ENCODE measurements at places on chromosomes 2 and 18.
A peak's percentile ranks its signal among the peaks of the same experiment; 100 is the strongest.

DNA sequence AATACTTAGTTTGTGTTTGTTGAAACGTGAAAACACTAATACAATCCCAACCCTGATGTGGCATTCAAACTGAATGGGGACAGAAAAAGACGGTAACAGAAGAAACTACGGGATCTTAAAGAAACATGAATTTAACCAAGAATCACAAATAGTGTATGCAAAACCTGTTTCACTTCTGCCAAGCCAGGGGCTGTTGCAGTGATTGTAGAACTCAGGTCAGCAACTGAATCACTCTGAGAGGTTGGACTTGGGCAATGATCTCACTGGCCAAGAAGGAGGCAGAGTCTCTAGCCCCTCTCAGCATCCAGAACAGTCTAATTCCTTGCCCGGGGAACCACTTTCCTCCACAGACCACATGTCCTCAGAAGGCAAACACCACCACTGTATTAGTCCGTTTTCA, 54.9 kb upstream of the CRIM1 start:
- no peak overlapping the region for H3K27ac ChIP-seq
- H3K4me3 ChIP-seq = no peak overlapping the region
- H3K4me1 ChIP-seq = no peaks in the 10 kb centered on the region
- H3K27me3 ChIP-seq = no peaks in the 10 kb centered on the region
- no peaks in the 10 kb centered on the region for H3K36me3 ChIP-seq
- no peak for DNase-seq

- H3K4me3 ChIP-seq = no peak overlapping the region
- H3K27ac ChIP-seq = no peak overlapping the region
- H3K36me3 ChIP-seq = peaks cover 2% of the 10 kb centered on the region
- no peak for DNase-seq
Observed at GRCh38 chr18:24456549-24456948, 3.9 kb upstream of the HRH4 start.

DNA sequence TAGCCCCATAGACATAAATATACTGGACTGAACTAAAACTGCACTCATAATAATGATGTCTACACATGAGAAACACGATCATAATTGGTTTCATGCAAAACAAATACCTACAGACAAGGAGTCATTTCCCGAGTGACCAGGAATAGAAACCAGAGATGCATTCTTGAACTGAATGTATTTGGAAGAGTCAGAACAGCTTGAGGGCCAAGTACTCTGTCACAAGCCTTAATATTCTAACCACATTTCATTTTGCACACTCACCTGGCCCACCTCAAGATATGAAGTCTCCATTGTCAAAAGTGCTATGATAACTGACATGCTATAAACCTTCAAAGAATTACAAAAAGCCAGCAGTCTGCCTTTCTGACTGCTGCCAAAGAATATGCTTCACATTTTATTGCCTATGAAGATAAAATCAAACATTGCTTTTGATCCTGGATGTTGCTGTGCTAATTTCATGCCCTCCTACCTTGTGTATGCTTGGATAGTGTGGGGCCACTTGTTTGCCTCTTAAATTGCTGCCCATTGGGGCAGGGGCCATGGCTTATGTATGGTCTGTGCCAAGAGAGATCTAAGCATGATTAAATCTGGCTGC, 18.9 kb upstream of the ASAP2 start:
- H3K4me3 ChIP-seq = no peak overlapping the region
- no peaks in the 10 kb centered on the region for H3K27me3 ChIP-seq
- H3K4me1 ChIP-seq = no peaks in the 10 kb centered on the region
- DNase-seq = no peak
- no peak overlapping the region for H3K27ac ChIP-seq

- no peaks in the 10 kb centered on the region for H3K36me3 ChIP-seq
- H3K4me3 ChIP-seq = no peak overlapping the region
- DNase-seq = no peak
- H3K4me1 ChIP-seq = peaks cover 15% of the 10 kb centered on the region
- H3K27ac ChIP-seq = no peak overlapping the region
- H3K27me3 ChIP-seq = no peaks in the 10 kb centered on the region
Observed at GRCh38 chr2:24125956-24126355, 2.7 kb downstream of the FAM228B start.

DNA sequence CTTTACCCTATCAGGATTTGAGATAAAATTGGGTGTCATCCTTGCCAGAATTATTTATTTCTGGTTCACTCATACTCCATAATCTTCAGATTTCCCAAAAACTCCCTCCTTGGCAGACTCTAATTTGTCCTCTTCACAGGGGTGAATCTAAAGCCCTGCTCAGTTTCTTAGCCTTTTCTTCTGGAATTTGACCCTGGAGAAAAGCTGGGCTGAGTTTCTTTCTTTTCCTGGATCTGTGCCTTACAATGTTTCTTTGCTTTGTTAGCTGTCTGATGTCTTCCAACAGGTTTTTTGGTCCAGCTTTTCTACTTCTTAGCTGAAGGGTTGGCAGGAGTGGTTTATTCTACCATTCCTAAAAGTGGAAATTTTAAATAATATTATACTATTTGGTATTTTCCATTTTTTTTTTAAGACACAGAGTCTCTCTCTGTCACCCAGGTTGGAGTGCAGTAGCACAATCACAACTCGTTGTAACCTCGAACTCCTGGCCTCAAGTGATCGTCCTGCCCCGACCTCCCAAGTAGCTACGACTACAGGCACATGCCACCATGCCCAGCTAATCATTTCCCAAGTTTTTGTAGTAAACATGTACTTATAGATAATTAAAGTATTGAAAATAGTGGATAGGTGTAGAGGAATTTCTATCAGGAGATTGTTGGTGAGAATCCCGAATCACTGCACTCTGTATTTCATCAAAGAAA, 138.4 kb upstream of the TWIST2 start:
- H3K4me3 ChIP-seq = no peak overlapping the region
- H3K27ac ChIP-seq = no peak overlapping the region
- no peaks in the 10 kb centered on the region for H3K27me3 ChIP-seq

DNA sequence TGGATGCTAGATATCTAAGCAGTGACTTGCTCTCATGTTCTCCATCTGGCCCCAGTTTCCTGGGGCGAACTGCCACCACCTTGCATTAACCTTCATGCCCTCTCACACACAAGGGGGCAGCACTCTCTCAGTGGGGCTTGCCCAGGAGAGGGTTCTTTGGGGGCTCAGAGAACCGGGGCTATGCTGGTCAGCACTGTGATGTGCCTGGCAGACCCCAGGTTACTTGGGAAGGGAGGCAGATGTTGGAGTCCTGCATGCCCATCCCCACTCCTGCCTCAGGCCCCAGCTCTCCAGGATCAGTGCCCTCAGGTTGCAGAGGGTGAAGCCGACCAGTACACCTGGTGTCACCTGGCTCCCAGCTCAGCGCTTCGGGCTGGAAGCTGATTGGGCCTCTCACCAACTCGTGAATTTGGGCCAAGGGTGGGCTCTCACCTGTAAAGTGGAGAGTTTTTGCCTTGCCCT, 396.2 kb upstream of the HS6ST1 start:
- no peak overlapping the region for H3K27ac ChIP-seq
- no peaks in the 10 kb centered on the region for H3K27me3 ChIP-seq
- DNase-seq = no peak

- H3K27ac ChIP-seq = no peak overlapping the region
- peaks cover 6% of the 10 kb centered on the region for H3K27me3 ChIP-seq
- no peaks in the 10 kb centered on the region for H3K36me3 ChIP-seq
- H3K4me3 ChIP-seq = no peak overlapping the region
- no peaks in the 10 kb centered on the region for H3K4me1 ChIP-seq
Observed at GRCh38 chr18:79386547-79386946, 9.2 kb upstream of the NFATC1 start.

DNA sequence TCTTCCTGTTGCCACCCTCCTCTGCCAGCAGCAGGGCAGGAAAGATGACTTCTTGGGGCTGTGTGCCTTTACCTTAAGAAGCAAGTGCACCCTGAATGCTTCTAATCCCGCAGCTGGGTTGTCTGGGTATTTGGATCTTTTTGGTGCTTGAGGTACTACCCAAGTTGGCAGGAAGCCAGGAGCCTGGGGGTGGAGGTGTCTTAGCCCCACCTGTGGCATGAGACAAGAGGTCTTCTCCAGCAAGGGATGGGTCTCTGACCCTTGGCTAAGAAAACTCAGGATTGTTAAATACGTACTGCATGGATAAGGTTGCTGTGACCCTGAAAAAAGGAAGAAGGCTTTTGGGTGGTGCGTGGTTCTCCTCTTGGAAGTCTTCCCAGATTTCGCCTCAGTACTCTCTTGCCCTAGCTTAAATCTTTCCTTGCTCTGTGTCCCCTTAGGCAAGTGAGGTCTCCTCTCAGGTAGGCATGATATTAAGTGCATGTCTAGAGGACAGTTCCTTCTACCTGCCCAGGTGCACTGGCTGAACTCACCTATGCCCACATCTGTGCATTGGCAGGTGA, 4.3 kb downstream of the HPCAL1 start:
- no peak overlapping the region for H3K4me3 ChIP-seq
- no peaks in the 10 kb centered on the region for H3K27me3 ChIP-seq
- H3K27ac ChIP-seq = no peak overlapping the region

DNA sequence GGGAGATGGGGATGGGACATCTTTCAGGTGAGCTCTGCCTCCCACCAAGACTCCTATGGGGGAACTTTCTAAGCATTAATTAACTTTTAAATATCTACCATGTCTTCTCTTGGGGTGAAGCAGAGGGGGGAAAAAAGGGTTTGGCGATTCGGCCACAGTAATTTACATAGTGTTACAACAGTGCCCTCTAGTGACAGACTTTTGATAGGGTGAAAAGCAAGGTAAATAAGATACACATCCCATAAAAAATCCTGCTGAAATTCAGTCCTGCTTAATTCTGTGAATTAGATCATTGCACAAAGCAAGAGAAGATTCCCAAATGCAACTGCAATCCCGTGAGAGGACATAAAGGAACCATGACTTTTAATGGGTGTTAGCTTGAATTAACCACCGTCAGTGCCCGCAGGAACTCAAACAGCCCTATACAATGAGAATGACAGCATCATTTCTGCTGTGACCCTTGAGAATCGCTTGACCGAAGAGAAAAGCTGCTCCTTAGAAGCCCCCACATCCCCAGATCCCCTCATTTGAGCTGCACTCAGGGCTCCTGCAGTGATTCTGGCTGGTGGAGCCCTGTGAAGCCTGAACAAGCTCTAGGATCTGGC, 32.8 kb downstream of the FAM124B start:
- no peak for DNase-seq
- H3K4me1 ChIP-seq = no peaks in the 10 kb centered on the region
- H3K27me3 ChIP-seq = no peaks in the 10 kb centered on the region
- H3K27ac ChIP-seq = no peak overlapping the region

- H3K27ac ChIP-seq = no peak overlapping the region
- DNase-seq = no peak
- H3K4me1 ChIP-seq = no peaks in the 10 kb centered on the region
Observed at GRCh38 chr2:67219651-67220050, 177.5 kb upstream of the ETAA1 start.

DNA sequence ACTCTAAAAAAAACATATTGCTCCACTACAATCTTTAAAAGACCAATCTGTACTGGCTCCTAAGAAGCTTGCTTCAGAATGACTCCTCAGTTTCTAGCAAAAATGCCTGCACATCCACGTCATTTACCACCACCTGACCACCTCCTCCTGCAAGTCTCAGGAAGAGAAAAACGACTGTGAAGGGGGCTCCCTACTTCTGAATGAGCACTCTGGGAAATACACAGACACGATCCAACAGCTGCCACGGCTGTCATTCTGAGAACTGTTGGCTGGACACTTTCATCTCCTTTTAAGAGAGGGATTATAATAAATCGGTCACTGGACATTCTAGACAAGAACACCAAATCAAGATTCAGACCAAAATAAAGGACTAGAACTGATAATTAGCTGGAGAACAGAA, 21.5 kb downstream of the EPG5 start:
- no peak overlapping the region for H3K27ac ChIP-seq
- no peak for DNase-seq
- no peaks in the 10 kb centered on the region for H3K4me1 ChIP-seq
- no peaks in the 10 kb centered on the region for H3K27me3 ChIP-seq
- peaks cover 6% of the 10 kb centered on the region for H3K36me3 ChIP-seq
- no peak overlapping the region for H3K4me3 ChIP-seq

DNA sequence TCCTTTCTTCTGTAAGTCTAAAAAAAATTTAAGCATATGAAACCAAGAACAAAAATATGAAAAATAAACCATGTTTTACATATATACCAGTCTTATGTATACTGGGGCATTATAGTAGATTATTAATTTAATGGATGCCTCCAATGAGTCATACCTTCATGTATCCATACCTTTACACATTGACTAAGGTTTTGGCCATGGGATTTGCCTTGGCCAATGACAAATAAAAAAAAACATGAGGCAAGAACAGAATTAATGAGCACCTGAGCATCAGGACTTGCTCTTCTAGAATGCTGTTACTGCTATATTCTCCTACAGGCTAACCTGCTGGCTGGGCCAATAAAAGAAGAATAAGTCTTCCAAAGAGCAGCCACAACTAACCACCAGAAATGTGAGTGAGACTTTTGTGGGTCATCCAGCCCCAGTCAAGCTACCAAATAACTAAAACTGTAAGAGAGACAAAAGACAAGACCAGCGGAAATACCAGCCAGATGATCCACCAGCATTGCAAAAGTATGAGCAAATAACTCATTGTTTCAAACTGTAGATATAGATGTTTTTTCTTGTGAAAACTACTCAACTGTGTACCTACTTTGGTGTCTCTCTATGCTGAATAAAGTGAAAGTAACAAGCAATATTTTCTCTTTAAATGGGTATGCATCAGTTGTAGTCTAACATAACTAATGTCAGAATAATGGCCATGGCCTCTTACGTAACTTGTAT, 749.6 kb upstream of the VRK2 start:
- H3K4me3 ChIP-seq = no peak overlapping the region
- no peaks in the 10 kb centered on the region for H3K36me3 ChIP-seq
- no peaks in the 10 kb centered on the region for H3K27me3 ChIP-seq
- no peak for DNase-seq
- no peak overlapping the region for H3K27ac ChIP-seq
- H3K4me1 ChIP-seq = no peaks in the 10 kb centered on the region

- H3K4me1 ChIP-seq = no peaks in the 10 kb centered on the region
- H3K27me3 ChIP-seq = no peaks in the 10 kb centered on the region
- no peaks in the 10 kb centered on the region for H3K36me3 ChIP-seq
- no peak overlapping the region for H3K4me3 ChIP-seq
Observed at GRCh38 chr2:39837856-39838453, 58.9 kb upstream of the THUMPD2 start.

GRCh38 chr18:55547705-55548056, 40.3 kb downstream of the TCF4 start:
- no peaks in the 10 kb centered on the region for H3K27me3 ChIP-seq
- H3K27ac ChIP-seq = no peak overlapping the region
- DNase-seq = no peak

- H3K4me1 ChIP-seq = peaks cover 88% of the 10 kb centered on the region
- H3K27ac ChIP-seq = peak overlapping the region; percentile 98
- no peak overlapping the region for H3K4me3 ChIP-seq
- DNase-seq = peak; percentile 95
Observed at GRCh38 chr2:9234680-9235146, 28.1 kb downstream of the ASAP2 start.

DNA sequence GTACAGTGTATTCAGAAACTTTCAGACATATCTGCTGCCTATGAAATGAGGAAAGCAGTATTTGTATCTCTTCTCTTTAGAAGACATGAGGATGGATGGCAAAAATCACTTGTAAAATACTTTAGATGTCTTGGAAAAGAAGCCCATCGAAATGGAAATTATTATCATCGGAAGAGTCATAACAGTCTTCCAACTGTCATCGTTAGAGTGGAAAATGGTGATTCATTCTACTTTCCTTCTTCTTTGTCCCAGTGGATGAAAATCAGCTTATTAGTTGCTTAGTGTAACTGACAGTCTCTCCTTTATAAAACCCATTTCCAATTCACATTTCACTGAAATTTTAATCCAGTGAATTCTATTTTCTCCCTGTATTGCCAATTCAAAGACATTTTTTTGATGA, 1323.7 kb upstream of the PIK3C3 start:
- H3K4me1 ChIP-seq = no peaks in the 10 kb centered on the region
- no peaks in the 10 kb centered on the region for H3K36me3 ChIP-seq
- no peak overlapping the region for H3K27ac ChIP-seq
- no peak for DNase-seq
